CD4-positive, alpha-beta T cell treated with Interleukin-4 for 4 hours (primary cell): ENCODE measurements at places on chromosomes 12 and 14.

DNA sequence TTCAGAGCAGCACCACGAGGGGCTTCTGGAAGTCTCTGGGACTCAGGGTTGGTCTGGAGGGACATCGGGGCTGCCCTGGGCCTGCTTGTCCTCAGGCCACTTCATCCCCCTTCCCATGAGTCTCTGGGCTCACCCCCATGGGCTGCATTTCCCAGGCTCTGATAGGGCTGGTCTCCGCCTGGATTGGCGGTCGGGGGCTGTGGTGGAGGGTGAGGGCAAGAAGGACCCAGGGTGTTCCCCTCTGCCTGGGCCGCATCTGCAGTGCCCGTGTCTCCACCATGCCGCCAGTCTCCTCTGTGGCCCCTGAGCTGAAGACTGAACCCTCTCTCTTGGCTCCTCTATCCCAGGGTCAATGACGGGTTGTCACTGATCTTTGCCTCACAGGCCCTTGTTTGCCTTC, 242.1 kb downstream of the ADGRD1 start:
- DNase-seq: no peak

DNA sequence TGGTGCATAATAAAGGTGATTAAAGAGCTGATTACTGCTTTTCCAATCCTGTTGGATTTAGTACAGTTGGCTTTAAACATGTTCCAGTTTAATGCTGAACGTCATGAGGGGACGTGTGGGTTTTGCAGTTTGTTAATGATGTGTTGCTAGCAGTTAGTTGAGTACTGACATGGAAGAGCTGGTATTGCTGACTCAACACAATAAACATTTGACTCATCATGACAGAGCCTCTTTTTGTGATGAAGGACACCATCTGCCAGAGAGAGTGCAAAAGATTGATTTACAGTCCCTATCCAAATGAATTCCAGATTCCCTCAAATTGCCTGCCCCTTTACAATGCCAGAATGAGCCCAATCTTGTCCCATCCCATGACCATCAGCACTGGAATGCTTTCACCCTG, 346.2 kb upstream of the PRICKLE1 start:
- no peak for DNase-seq

- DNase-seq: no peak
These were observed 75.9 kb downstream of the NINJ2 start for GRCh38 chr12:587132-588023.

GRCh38 chr14:48452437-48452995, 777.1 kb upstream of the MDGA2 start:
- no peak for DNase-seq

DNA sequence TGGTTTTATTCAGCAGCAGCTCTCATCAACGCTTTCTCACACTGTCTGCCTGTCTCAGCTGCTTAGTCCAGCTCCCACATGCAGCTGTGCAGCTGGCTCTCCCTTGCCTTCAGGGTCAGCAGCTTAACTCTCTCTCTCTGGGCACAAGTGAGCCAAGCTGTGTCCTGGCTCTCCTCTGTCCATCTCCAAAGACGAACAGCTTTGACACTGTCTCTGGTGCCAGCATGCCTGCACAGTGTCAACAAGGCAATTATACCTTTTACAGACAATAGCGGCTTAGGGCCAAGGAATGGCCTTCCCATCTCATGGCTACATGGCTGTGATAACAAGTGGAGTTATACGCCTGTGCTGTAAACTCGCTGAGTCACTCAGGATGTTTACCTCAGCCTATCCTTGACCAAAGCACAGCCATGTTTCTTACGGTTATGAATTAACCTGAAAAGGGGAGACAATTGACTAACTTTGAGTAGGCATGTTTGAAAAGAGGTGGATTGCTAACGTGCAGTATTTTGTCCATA, 38.4 kb upstream of the MANSC4 start:
- no peak for DNase-seq

GRCh38 chr14:87676814-87677437, 316.1 kb downstream of the GALC start:
- DNase-seq: no peak

DNA sequence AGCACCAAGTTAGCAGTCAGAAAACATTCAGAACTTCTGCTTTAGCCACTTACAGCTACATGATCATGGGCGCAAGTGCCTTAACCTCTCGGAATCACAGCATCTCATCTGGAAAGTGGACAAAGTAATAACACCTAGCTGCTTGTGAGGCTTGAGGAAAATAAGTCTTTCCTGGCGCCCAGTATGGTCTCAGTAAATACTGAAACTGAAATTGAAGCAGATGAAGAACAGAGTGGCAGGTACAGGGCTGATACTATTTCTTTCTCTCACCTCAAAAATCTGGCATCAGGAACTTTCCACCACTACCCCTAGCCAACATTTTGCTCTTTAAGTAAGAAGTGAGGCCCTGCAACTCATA, 129.7 kb upstream of the FUT8 start:
- DNase-seq: no peak

- no peak for DNase-seq
These were observed 22.5 kb upstream of the CDKN3 start for GRCh38 chr14:54374117-54374884.

DNA sequence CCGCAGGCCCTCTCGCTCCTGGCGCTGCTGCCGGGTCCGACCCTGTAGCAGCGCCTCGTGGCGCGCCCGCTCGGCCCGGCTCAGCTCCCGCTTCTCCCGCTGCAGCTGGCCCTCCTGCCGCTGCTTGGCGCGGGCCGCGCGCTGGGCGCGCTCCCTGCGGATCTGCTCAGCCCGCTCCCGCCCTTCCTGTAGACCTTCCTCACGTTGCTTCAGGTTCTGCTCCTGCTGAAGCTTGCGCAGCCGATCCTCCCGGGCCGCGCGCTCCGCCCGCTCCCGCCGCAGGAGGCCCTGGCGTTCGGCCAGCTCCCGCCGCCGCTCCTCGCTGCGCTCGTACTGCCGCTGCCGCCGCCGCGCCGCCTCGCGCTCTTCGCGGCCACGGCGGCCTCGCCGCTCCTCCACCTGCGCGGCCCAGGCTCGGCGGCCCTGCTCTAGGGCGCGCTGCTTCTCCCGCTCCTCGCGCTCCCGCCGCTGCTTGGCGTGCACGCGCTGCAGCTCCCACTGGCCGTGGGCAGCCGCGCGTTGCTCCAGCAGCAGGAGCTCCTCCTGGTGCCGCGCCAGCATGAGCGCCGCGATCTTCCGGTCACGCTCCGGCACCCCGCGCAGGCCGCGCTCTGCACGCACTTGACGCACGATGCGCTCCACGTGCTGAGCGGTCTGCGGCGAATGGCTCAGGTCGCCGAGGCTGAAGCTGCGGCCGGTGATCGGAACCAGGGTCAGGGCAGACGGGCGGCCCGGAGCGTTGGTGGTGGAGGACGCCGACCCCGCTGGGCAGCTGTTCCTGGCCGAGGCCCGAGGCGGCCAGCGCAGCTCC, 2.4 kb downstream of the CCDC177 start:
- DNase-seq: no peak

DNA sequence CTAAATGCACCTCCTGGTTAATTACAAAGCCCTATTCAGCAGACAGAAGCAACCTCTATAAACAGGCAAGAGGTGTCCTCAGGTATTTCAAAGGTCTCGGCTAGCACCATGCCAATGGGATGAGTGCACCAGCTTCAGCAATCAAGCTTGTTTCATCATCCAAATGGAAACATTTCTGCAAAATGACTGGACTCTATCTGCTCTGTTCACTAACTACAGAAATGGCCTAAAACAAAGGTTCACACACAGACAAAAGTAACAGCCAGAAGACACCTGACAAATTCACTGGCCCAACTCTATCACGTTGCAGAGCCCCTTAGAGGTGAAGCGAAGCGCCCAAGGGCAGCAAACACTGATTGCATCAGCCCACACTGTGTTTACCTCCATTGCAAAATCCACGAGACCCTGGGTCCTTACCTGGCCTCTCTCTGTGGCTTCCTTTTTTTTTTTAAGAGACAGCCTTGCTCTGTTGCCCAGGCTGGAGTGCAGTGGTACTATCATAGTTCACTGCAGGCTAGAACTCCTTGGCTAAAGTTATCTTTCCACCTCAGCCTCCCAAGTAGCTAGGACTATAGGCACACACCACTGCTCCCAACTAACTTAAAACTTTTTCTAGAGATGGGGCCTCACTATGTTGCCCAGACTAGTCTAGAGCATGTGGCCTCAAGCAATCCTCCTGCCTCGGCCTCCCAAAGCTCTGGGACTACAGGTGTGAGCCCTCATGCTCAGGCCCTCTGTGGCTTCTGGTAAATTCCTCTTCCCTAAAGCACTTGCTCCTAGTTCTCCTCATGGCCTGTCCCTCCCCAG, 8.5 kb upstream of the SYNE3 start:
- no peak for DNase-seq

DNA sequence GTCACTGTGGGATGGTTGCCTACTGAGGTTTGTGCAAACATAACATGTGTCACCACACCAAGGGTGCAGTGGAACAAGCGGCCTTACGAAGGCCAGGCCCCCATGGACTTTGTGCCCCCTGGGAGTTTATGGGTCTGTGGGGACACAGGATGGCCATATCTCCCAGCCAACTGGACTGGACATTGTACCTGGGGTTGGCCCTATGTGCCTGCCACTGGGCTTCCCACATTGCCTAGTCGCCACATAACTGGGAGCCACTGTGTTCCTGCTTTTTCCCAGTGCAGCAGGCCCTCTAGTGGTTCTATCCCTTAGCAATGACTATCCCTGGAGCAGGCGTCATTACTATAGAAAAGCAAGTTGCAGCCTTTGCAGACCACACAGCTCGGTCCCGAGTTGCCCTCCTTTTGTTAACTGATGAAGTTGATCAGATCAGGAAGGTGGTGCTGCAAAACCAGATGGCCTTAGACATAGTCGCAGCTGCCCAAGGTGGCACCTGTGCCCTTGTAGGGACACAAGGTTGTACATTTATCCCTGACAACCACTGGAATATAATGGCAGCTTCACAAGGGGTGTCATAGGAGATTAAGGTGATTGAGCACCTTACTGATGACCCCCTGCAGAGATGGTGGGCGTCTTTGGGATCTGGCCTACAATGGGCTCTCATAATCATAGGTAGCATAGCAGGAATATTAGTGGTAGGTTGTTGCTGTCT, 15.2 kb upstream of the RNASE12 start:
- no peak for DNase-seq

- DNase-seq: no peak
These were observed 1094.1 kb upstream of the TMEM132C start for GRCh38 chr12:127172861-127173260.

DNA sequence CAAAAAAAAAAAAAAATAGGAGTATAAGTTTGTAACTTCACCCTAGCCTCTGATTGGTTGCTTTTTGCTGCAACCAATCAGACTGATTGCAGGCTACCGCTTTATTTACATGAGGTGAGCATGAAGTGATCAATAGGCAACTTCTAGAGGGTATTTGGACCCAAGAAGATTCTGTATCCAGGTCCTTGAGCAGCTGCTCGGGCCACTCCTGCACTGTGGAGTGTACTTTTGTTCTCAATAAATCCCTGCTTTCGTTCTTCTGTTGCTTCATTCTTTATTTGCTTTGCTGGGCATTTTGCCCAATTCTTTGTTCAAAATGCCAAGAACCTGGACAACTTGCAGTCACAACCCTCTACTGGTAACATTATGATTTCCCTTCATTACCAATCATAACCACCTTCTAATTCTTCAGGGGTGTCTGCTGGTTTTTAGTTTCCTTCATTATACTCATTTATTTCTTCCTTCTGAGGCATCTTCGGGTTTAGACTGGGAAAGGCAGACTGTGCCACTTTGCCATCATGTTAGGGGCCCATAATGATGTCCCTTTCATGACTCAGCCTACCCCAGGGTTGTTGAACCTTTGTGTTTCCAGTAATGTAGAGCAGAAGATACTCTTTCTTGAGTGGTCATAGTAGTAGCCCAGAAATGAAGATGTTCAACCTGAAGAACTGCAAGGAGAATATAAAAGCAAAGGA, 43.4 kb upstream of the LIMA1 start:
- DNase-seq: no peak

DNA sequence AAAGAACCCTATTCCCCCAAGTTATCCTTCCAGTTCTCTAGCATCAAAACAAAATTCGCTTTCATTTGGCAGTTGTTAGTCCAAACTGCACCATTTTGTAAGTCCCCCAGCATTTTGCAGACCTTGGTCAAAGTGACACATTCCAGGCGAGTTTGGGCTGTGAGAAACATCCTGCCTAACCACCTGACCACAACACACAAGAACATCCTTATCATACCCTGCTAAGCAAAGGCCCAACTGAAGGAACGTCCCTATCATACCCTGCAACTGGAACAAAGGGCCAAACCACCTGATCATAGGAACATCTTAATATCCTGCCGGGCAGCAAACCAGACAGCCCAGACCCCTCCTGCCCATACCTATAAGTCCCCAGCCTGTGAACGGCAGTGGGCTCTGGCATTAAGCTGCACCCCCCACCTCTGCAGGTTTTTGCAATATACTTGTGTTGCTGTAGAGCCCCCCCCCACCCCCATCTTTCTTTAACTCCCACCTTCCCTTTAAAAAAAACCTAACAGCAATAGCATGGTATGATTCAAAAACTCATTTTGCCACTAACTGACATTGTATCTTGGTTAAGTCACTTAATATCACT, 2.7 kb downstream of the PCNX4 start:
- peak; percentile 19 for DNase-seq

DNA sequence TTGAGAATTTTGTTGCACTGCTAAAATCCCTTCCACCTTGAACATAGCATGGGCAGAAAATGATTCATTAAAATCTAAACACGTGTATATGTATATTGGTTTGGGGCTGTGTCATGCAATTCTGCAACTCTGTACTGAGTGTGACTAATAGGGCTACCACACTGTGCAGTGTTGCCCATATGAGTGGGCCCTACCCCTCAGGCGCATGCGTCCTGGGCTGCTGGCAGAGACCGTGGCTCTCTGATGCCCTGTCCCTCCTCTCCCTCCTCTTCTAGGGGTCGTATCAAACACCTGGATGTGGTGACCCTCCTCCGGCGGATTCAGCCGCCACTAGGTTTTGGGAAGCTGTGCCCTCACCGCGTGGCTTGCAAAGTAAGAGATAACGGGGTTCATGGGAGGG, 128.4 kb upstream of the FKBP4 start:
- DNase-seq: no peak

DNA sequence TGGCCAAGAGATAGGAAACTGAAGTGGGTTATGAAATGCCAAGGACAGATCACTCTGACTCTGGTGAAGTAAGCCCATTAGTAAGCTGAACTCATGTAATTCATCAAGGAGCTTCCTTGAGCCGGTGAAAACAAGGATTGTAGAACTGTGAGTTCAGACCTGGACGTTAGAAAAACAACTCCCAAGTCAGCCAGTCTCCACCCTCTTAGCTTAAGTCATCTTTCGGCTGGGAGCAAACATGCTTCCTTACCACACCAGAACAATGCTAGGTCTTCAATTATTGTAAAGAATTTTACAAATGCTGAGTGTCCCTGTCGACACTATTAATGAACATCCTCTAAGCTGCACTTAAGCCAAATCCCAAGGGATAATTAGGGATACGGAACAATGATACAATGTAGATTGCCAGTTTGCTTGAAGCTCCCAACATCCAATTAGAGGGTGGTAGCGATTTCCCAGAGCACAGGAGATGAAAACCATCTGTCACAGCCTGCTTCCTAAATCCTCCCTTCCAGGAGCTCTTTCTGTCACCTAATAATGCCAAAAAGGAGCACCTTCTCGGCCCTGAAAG, 45.7 kb upstream of the VASH1 start:
- no peak for DNase-seq
